ENCODE measurements at places on chromosomes 11 and 22.

- no peak for DNase-seq
Measured at GRCh38 chr11:119680541-119681360, 48.2 kb downstream of the NECTIN1 start.

- DNase-seq = no peak
Measured at GRCh38 chr11:119341222-119342022, 739 bp upstream of the C1QTNF5 start.

GRCh38 chr22:29625090-29625825 lies 21.8 kb downstream of the NF2 start:
- peak; percentile 10 for DNase-seq

DNA sequence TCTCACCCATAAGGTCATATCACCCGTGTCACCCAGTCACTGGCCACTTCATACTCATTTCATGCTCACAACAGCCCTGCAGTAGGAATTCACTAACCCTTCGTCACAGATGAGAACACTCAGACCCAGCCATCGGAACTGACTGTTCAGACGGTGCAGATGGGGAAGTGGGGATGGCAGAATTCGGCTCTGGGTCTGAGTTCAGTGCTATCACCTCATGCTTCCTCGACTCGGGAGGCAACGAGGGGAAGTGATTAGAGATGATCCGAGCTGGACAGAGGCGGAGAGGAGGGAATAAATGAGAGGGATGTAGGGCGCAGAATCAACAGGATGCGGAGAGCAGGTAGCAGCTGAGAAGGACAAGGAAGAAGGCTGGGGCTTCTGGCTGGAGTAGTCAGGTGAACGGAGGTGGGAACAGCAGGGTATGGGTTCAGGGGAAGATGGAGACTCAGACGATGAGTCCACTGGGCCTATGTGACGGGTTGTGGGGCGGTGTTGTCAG lies 4.7 kb downstream of the B3GNT6 start:
- no peak for DNase-seq

DNA sequence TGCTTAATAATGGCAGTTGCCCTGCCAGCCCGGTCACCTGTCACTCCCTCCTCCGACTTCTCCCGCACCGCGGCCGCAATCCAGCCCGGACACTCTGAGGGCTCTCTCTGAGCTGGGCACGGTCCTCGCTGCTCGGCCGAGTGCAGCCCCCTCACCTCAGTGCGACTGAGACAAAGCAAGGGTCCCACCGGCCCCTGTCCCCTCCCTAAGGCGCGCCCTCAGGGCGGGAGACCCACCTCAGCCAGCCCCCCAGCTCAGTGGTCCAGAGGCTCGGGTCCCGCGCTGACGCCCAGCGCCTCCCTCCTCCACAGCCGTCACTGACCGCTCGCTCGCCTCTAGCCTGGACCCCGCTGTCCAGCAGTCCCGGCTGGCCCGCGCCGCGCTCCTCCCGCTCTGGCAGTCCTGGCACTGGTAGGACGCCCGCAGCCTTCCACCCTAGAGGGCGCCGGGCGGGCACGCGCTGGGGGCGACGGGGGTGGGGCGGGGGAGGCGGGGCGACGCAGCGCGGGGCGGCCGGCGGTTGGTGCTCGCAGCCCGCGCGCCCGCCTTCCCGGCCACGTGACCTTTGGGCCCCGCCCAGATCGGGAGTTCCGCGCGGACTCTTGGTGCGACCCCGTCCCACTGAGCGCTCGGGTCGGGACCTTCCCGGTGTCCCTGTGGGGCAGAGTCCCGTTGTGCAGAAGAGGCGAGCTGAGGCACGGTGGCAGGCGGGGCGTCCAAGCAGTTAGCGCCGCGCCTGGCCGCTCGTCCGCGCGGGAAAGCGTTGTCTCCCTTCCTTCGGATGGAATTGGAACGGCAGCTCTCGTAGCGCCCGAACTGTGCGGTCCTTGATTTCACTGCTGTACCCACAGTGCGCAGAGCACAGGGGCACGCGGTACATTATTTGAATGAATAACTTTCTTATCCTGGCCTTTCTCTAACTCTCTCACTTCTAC lies 7.8 kb upstream of the L3MBTL2 start:
- DNase-seq = peak; percentile 57

DNA sequence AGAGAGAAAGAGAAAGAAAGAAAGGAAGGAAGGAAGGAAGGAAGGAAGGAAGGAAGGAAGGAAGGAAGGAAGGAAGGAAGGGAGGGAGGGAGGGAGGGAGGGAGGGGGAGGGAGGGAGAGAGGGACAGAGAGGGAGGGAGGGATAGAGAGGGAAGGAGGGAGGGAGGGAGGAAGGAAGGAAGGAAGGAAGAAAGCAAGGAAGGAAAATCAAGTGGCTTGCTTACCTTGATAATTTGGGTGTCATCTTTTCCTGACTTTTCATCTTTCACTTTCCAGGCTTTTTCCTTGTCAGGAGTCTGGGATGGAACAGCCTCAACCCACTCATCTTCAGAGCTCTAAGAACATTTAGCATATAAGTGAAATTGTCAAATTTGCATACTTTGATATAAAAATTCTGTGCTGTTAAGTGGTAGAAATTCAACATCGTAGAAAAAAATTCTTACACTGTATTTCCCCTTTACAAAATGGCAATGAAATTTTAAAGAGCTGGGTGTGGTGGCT lies 14.9 kb downstream of the CWF19L2 start:
- DNase-seq = no peak
